COR-L47 (cell line): ENCODE measurements at places on chromosomes 16 and 17.

- DNase-seq: no peak
These were observed 25.8 kb downstream of the PEMT start for GRCh38 chr17:17565471-17566339.

DNA sequence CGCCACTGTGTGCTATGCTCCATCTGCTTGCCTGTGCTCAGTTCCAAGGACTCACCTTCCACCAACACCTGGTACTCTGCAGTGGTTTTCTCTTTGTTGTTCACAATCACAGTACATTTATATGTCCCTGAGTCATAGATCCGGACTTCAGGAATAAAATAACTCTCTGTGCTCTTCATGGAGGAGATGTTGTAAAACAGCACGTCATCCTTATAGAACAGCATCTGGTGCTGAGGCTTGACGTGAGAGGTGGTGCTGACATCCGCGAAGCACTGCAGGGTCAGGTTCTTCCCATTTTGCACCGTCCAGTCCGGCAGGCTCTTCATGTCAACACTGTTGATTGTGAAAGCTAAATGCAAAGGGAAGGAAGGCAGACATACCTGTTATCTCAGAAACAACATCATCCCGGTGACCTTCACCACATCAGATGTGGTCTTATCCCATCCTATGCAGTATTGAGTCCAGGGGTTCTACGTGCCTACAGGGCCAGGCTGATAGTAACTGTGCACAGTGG lies 12.8 kb downstream of the PECAM1 start:
- DNase-seq: no peak

- no peak for DNase-seq
These were observed 12.0 kb downstream of the GALK1 start for GRCh38 chr17:75752802-75753513.

GRCh38 chr17:63753215-63753614 lies 11.6 kb upstream of the STRADA start:
- no peak for DNase-seq

GRCh38 chr16:49600536-49600935 lies 226.9 kb downstream of the C16orf78 start:
- no peak for DNase-seq

GRCh38 chr17:63116967-63117830 lies 151.2 kb downstream of the TANC2 start:
- DNase-seq: no peak

GRCh38 chr17:62189377-62189776 lies 124.3 kb upstream of the MED13 start:
- no peak for DNase-seq

DNA sequence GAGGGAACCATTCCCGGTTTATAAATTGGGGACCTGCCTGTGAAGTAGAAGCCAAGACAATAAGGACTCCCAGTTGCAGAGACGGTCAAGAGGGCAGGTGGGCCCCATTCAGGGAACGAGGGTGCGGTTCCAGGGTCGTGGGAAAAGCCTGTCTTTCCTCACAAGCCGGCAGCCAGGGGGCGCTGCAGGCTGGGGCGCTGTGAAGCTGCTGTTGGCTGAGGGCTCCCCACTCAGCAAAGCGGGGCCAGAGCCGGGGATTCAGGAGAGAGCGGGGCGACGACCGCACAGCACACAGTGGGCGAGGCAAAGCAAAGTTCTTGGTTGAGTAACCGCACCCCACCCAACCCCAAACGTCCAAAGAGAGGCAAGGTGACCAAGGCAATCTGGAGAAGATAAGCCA lies 24.9 kb downstream of the CDRT15 start:
- DNase-seq: no peak

DNA sequence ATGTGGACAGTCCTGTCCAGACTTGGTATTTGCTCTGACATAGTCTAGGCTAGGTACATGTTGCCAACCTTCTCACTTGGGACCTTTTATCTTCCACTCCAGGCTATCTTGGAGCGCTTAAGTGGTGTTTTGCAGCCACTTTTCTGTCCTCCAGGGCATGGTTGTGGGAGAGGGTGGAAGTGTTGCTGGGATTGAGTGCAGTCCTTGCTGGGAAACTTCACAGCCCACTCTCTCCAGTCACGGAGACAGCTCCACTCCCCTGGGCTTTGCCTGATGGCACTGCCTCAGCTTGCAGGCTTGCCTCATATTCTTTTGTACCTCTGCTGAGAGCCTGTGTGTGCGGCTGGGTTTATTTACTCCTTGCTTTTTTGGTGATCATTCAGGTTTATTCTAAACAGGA lies 17.4 kb downstream of the RPA1 start:
- no peak for DNase-seq

GRCh38 chr17:77254951-77255825 lies 114.4 kb downstream of the SEC14L1 start:
- no peak for DNase-seq

- no peak for DNase-seq
These were observed 4.9 kb downstream of the HDAC5 start for GRCh38 chr17:44118427-44119050.

DNA sequence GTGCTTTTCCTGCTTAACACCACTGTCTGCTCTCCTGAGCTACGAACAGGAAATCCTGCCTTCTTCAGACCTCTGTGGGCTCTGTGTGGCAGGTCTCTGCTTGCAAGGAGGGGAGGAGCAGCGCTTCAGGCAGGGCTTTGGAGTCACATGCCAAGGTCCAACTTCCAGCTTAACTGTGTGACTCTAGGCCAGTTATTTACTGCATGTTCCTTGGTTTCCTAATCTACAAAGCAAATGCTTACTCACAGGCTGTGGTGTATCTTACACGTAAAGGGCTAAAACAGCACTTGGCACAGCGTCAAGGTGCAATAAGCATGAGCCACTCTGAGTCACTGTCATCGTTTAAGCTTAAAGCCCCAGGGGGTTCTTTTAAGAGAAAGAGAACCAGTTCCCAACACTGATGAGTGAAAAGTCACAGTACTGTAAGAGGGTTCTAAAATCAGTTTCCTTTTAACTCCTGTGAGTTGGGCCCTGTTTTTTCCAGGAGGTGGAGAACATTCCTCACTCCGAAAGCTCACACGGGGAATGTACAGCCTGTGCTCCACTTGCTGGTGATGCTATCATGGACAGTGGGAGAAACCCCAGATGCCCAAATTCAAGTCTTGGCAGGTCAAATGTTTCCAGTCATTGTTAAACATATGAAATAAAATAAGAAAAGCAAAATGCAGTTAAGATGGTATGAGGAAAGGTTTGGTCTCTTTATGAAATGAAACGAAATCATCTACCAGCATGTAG lies 54.1 kb upstream of the BCAR1 start:
- DNase-seq: peak; percentile 63

GRCh38 chr17:34899643-34900291 lies 61.5 kb downstream of the CCT6B start:
- no peak for DNase-seq

DNA sequence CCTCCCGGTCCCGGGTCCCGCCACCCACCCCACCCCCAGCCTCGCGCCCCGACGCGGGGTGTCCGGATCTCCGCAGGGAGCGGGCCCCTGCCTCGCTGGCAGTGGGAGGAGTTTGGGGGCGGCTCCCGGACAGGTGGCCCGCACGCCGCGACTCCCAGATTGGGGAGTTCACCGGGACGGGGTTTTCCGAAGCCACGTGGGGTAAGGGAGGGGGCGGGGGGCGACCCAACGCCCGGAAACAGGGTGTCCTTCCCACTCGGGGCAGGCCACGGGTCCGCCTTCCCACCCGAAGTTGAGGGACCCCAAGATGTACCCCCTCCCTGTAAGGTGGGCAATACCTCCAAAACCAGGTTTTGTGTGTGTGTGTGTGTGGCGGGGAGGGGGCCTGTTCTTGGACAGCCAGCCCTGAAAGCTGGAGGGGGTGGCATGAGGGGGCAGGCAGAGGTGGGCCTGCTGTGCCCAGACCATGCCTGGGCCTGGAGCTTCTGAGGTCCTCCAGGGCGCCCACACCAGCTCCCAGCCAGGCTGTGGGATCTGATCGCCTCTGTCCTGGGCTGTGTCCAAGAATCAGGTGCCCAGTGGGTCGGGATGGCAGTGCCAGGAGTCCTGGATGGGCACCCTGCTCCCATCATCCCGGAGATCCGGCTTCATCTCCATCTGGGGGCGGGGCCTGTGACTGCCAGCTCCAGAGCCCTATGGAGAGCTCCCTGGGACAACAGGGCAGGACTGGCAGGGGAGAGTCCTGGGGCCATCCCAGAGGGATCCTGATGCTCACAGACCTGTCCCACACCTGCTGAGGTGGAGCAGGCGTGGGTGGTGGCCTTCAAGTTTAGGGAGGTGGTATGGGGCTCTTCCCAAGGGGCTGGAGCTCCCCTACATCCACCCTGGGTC lies 767 bp downstream of the SYNGR2 start:
- peak; percentile 30 for DNase-seq

GRCh38 chr16:29316761-29317183 lies 89.7 kb downstream of the NPIPB11 start:
- no peak for DNase-seq

GRCh38 chr17:68564415-68565111 lies 36.6 kb downstream of the FAM20A start:
- DNase-seq: no peak

GRCh38 chr16:17294856-17295255 lies 175.9 kb downstream of the XYLT1 start:
- DNase-seq: no peak

- no peak for DNase-seq
These were observed 6.4 kb downstream of the FCSK start for GRCh38 chr16:70460737-70461261.

- DNase-seq: no peak
These were observed 42.5 kb downstream of the PSME3IP1 start for GRCh38 chr16:57143149-57143921.

- DNase-seq: peak; percentile 75
These were observed 376 bp upstream of the STAC2 start for GRCh38 chr17:39225959-39226683.

GRCh38 chr17:15409721-15410250 lies 57.6 kb downstream of the CDRT4 start:
- no peak for DNase-seq

DNA sequence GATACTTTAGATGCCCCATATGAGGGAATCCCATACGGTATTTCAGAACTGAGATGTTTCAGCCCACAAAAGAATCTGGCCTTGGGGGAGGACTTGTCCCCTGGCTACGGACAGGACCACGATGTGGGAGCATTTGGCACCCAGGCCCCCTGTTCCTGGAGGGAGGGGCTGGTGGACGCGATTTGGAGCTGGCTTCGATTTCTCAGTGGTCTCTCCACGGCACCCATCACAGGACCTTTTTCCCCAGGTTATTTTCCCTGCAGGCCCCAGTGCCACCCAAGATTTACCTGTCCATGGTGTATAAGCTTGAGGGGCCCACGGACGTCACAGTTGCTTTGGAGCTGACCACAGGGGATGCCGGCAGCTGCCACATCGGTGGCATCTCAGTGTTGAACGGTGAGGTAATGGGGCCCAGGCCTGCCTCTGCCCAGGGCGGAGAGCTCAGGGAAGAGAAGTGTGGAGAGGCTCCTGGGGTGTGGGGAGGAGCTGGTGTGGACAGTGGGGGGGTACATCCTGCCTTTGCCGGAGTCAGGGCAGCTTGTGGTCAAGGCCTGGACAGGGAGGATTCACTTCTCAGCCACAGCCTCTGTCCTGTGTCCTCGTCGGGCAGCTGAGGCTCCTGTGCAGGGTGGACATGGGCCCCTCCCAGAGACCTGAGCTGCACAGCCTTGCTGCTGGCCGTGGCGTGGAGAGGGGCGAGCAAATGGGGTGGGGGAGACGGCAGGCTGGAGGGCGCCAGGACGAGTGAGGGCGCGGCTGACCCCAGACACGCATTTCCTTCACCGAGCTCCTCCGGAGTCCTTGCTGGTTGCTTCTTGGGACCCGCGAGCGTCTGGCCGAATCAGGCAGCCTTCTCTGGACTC lies 9.9 kb downstream of the ENGASE start:
- no peak for DNase-seq
